H7 (cell line): ENCODE measurements at places on chromosomes 6 and 20. TPM values are rescaled to one million over a fixed set of nuclear protein-coding genes. Genes with fewer than 3 reads are reported as not detected.

- no peak for DNase-seq
Observed at GRCh38 chr6:98823428-98824161, 10.8 kb upstream of the POU3F2 start.

DNA sequence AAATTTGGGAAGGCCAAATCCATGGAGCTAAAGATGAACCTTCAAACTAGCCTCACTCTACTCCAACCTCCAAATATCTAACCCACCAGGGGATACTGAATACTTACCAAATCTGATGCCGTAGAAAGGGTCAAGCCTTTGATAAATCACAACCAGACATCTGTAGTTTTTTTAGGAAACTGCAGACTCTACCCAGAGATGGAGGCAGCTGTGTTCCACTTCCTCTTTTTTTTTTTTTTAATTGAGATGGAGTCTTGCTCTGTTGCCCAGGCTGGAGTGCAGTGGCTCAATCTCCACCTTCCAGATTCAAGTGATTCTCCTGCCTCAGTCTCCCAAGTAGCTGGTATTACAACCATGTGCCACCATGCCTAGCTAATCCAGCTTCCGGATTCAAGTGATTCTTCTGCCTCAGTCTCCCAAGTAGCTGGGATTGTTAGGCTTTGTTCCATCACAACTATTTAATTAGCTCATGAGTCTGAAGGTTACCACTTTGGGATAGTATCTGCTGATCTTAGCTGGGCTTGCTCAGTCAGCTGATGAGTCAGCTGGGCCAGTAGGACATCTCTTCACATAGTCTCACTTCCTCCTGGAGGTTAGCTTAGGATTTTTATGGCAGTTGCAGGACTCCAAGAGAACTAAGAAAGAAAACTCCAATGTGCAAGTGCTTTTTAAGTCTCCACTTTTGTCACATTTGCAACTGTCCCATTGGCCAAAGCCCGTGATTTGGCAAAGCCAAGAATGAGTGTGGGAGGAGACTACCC is 13.3 kb downstream of the FRK start:
- no peak for DNase-seq

GRCh38 chr6:99348288-99349170 is 945 bp downstream of the FAXC start:
- DNase-seq, result peak; percentile 8

Gene GATA5
- total RNA-seq, result 0.55 and 1.5 TPM in 2 replicates

GRCh38 chr6:16450821-16451220 is 212.4 kb downstream of the GMPR start:
- DNase-seq, result no peak

GRCh38 chr20:51216850-51217249 is 193.9 kb upstream of the KCNG1 start:
- no peak for DNase-seq

- no peak for DNase-seq
Observed at GRCh38 chr6:159762681-159763293, 942 bp downstream of the ACAT2 start.

Gene SCRT2
- total RNA-seq, result 0.03 TPM in 1 of 2 replicates, not detected in the other

GRCh38 chr6:90216072-90216977 is 80.3 kb downstream of the BACH2 start:
- DNase-seq, result peak; percentile 7

- DNase-seq, result peak; percentile 83
Observed at GRCh38 chr6:116876635-116877611, at the start of gene RFX6. RFX6 (plus strand) TSS chr6:116877242; CDS start chr6:116877276, 34 bp downstream.

Gene RRAGD
- total RNA-seq, result 16.0 and 19.8 TPM in 2 replicates

Gene HSPA12B
- 0.97 and 2.4 TPM in 2 replicates for total RNA-seq

DNA sequence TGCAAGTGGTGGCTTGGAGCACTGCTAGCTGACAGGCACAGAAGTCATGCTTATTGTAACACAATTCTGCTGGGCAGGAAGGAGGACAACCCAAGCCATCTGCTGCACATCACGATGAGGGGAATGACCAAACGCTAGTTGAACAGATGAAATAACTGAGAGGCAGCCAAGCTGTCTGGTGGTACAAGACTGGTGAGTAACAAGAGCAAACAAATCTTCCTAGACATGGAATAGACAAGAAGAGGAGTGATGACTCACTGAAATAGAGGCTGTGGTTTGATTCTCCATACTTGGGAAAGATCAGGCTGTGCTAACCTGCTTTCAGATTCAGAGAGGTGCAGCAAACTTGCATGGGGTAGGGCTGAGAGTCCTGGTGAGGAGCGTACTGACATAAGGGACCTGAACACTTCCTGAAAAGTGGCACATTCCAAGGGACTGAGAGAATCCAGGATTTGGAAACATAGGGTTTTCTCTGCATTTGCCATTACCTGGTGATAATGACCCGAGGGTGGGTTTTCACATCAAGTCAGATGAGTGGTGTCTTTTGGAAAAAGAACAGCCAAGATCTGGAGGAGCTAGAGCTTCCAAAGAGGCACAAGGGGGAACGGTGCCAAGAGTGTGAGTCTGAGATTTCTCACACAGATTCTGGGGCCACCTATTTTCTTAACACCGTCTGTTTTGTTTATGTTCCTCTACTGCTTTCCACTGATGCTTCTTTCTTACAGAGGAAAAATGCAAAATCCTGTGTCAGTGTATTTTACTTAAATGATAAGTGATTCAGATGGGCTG is 60.0 kb downstream of the PRL start:
- no peak for DNase-seq

- DNase-seq, result no peak
Observed at GRCh38 chr6:133787859-133788505, 100.9 kb upstream of the TCF21 start.

GRCh38 chr6:15483060-15483459 is 179.8 kb downstream of the DTNBP1 start:
- no peak for DNase-seq

GRCh38 chr6:16704401-16705045 is 56.7 kb downstream of the ATXN1 start:
- no peak for DNase-seq

Gene MICB
- total RNA-seq, result 50.3 and 55.4 TPM in 2 replicates

Gene HLA-DOA
- total RNA-seq, result 2.3 and 6.1 TPM in 2 replicates

GRCh38 chr6:56349194-56349593 is 101.8 kb upstream of the COL21A1 start:
- DNase-seq, result no peak

DNA sequence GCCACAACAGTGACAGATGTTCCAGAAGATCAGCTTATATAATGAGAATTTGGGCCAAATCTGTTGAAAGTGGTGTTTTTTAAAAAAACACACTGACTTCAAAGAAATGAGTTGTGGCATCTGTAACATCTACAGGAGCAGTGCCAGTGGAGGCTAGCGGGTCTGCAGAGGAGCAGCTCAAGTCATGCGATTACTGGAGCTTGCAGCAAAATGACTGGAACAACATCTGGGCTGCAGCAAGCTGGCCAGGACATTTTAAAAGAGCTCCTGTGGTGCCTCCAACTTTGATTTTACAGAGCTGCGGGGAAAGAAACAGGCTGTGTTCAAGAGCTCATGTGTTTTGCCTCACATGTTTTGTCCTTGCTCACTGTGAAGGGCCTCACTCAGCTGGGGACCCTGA is 57.2 kb downstream of the TBX18 start:
- no peak for DNase-seq
